SK-N-SH treated with all-trans-retinoic acid at 6 μM for 48 hours (cell line): ENCODE measurements at places on chromosomes 7 and 10.

DNA sequence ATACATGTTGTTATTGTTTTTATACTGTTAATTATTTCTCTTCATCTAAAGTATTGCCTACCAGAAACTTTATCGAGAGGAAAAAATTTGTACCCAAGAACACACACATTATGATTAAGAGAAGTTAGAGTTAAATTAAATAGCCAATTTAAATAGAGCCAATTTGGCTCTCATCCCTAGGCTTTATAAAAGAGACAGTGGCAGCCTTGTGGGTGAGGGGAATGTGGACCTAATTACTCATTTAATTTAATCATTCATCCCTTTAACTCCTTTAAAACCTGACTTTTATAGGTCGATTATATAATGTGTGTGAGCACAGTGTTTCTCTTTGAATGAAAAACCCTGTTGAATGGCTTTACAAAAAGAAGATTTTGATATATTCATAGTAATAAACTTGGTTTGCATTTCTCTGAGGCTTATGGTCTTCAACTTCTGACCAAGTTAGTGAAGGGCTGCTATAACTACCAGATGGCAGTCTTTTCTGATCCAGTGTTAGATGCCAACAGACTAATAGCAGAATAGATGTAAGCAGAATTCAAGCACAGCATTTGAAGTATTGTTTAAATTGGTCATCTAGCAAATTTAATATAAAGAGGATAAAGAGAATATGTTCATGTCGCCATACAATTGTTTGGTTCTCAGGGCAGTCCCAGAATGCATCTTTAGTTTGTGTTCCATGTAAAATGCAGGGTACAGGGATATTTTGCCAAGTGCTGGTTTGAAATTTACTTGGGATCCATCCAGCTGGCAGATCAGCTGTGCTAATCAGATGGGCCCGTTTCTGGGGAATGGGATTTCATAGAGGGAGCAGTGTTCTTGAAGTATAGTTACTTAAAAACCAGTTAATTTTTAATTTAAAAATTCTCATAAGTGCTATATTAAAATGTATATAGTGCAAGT lies 25.3 kb downstream of the ADD3 start:
- peak; percentile 67 for ATAC-seq

DNA sequence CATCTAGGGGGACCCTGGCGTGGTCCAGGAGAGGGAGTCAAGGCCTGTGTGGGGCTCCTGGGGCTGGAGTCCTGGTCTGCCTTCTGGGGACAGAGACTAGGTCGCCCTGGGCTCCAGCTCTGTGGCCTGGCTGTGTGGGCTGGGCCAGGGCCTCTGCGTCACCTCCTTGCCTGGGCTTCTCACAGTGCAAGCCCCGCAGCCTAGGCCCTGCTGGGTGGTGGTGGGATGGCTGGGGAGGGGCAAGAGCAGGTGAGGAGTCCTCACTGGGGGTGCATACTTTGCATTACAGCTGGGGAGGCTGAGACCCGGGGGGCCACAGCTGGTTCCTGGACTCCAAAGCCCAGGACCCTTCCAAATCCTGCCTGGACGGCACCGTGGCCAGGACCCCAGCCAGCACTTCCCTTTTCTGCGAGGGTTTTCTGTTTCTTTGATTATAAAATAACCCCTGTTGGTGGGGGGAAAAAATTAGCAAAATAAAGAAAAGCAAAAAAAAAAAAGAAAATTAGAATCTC lies 23.5 kb downstream of the PWWP2B start:
- no peak for ATAC-seq

DNA sequence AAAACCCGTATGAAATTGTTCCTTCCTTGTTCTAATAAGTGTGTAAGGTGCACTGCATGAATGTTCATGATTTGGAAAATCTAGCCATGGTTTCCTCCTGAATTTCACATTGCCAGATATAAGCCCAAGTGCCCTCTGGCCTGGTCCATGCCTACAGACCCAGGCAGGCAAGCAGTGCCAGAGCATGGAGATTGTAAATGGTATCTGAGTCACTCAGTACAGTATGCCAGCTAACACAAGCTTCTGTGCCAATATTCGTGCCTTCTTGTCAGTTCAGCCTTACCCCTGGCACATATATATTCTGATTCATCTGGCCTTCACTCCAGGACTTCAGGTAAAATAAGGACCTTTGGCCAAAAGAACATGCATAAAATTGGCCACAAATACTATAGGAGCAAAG lies 38.4 kb upstream of the PDE1C start:
- peak; percentile 40; the same call in 1 of the 3 replicates for ATAC-seq

GRCh38 chr10:32295027-32295426 lies 51.9 kb downstream of the EPC1 start:
- ATAC-seq, result no peak

GRCh38 chr10:90302758-90303481 lies 554.9 kb downstream of the HTR7 start:
- no peak for ATAC-seq
